ENCODE measurements at places on chromosomes 2 and 18.
A peak's percentile ranks its signal among the peaks of the same experiment; 100 is the strongest.

DNA sequence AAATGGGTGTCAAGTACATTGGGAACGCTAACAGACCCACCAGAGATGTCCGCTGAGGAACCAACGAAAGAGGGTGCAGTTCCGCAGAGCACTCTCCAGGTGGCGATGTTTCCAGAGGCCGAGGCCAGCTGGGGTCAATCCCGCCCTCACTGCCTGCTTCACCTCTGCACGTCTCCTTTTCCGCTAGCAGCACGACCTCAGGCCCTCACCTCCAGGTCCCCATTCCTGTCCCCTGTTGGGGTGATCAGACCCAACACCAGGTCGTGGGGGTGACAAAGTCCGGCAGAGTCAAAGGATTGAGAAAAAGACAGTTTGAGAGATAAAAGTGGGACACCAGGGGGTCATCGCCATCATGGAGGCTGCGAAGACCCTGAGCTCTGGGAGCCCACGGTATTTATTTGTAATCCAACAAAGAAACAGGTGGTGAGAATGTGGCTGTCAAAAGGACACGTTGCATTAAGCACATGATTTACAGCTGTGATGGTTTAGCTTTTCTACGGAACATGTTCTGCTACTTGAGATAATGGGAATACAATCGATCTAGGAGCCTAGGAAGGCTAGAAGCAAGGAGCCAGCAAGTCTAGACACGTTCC is 27.3 kb downstream of the ZAP70 start:
- DNase-seq, result no peak

DNA sequence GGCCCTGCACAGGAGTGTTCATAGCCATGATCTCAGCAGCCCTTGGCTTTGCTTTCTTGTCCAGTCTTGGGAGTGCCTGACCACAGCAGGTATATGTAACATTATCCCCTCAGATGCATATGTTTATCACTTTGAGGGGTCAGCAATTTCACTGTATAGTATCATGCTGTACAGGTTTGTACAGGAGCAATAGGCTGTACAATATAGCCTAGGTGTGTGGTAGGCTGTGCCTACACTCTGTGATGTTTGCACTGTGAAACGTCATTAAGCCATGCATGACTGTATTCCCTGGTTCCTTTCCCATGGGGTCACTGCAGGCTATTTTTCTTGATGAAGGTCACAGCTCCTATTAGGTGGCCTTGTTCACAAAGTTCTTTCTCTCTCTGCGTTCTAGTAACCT is 4.7 kb upstream of the IL36G start:
- DNase-seq, result no peak

DNA sequence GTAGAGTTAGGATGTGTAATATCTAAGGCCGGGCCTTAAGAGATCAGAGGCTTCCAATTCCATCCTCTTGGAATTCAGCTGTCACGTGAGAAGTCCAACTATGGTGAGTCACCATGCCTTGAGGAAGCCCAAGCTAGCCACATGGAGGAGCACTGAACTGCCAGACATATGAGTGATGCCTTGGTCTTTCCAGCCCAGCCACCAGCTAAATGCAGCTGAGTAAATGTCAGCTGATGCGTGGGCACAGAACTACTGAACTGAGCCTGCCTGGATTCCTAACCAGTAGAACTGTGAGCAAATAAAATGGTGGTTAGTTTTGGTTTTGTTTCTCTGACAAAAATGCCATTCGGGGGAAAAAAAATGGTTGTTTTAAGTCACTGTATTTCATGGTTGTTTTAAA is 153.7 kb upstream of the SERTAD2 start:
- DNase-seq, result peak; percentile 90

DNA sequence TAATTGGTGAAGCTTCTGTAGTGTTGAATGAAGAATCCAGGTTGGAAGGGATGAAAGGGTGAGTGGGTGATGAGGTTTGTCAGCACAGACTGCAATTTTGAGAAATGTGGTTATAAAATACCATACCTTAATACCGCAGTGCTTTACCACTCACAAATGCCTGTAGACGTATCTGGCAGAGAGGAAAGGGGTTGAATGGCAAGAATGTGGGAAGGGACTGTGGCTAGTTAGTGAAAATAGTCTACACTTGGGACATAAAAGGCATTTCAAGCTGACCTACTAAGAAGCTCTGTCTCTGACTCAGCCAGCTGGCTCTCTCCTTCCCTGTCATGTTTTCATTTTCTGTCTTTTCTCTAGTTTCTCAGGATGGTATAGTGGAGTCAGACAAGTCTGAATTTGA is 25.1 kb downstream of the CDK15 start:
- peak; percentile 87 for DNase-seq

- DNase-seq, result no peak
Measured at GRCh38 chr2:133296401-133296800, 271.9 kb downstream of the NCKAP5 start.

GRCh38 chr2:19900931-19901441 is 797 bp downstream of the TTC32 start:
- DNase-seq, result no peak

DNA sequence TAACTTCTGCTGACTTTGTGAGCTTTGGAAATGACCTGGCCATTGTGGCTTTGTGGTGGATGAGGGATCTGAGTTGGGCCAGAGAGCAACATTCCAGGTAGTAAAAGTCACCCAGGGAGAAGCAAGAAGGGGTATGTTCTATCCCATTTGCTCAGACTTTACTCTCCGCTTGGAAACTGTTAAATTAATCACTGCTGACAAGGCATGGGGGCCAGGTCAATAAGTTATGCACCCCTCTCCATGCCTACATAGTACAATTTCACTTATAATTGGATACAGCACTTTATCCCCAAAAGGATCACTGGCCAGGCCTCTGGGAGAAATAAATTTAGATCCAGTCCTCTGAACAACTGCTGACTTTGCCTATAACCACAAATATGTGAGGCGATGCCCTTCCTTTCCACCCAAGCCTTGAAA is 92.1 kb downstream of the RPRM start:
- DNase-seq, result peak; percentile 66

DNA sequence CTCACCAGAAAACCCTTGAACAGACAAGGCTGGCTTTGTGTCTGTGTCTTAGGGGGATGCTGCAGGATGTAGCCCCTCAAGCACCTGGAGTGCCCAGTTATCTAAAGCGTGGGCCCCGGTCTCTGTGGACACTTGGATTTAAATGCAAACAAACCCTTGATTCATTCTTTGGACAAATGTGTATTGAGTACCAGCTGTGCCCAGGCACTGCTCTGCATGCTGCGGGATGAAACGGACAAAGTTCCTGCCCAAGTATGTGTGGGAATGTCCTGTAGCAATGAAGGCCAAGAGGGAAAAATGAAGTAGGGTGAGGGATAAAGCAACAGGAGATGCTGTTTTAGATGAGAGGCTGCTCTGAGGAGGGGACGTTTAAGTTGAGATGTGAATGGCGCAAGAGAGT is 53.9 kb downstream of the BOLA3 start:
- no peak for DNase-seq

DNA sequence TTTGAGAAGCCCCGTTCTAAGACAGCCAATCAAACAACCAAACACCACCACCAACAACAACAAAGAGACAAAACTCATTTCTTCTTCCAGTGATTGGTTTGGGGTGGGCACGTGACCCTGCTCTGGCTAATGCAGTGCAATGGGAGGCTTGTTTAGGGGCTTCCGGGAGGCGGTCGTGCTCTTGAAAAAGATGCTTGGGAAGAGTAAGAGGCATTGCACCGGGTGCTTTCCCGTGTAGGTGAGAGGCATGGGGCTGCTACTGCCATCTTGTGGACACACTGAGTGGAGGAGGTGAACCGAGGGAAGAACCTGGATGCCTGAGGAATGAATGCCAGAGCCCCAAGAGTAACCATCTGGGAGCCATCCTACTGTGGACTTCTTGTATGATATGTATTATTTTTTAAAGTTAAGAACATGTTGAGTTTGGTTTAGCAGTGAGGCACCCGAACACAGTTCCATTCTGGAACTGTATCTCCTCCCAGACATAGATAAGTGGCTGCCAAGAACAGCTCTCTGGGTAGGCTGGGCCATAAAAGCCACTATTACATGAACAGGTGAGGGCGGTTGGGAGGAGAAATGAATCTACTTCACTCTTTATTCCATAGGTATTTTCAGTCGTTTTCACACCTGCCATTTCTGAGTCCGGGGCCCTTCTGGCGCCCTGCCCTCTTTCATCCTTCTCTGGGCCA is 19.1 kb upstream of the ARHGAP25 start:
- DNase-seq, result peak; percentile 26

- DNase-seq, result no peak
Measured at GRCh38 chr2:171480908-171481307, 41.4 kb upstream of the CYBRD1 start.

GRCh38 chr2:51812138-51812866 is 780.4 kb upstream of the NRXN1 start:
- peak; percentile 9 for DNase-seq

- DNase-seq, result no peak
Measured at GRCh38 chr18:49241852-49242251, 218.6 kb downstream of the DYM start.

DNA sequence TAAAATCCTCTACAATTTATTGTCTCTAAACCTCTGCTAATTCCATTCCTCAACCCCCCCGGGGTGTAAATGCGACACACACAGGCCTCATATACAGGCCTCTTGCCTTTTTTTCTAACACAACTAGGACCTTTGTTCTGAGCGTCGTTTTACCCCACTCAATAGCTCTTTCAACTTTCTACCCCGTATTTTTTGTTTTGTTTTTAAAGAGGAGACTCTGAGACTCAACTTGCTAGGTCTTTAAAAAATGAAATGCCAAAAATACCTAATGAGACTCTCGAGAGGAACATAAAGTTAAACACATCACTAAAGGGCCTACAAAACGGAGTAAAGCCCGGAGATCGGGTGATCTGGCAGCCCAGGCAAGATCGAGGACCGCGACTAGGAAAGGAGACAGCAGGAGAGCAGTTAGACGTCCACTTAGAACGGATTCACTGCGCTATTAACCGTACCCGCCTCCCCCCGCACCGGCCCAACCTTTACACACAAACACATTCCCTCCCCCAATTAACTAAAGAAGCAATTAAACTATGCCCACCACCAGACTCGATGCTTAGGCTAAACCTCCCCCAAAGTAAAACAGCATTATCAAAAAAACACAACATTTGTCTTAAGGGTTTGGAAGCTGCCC is 1.7 kb downstream of the TRIP12 start:
- no peak for DNase-seq

- no peak for DNase-seq
Measured at GRCh38 chr2:241219030-241219382, 30.5 kb downstream of the ANO7 start.

DNA sequence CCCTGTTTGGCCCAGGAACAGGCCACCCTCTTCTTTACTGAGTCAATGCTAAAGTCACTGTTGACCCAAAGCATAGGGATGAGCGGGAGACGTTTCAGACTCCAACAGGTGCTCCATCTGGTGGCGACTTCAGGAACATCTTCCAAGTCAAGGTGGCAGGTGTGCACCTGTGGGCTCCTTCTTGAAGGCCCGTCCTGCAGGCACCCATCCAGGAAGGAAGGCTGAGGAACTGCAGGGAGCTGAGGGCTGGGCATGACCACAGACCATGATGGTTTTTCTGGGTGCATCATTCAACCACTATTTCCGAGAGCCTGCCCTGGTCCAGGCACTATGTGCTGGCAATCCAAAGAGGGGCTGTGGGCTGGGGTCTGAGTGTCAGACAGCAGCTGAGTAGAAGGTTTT is 142.8 kb downstream of the NDUFA10 start:
- DNase-seq, result no peak

GRCh38 chr2:227783404-227784138 is 30.1 kb upstream of the CCL20 start:
- no peak for DNase-seq

- DNase-seq, result no peak
Measured at GRCh38 chr2:190413421-190413820, 5.3 kb downstream of the MFSD6 start.

Measured in astrocyte of the cerebellum (primary cell).